T follicular helper cell (primary cell): ENCODE measurements at places on chromosomes 7 and 10.

DNA sequence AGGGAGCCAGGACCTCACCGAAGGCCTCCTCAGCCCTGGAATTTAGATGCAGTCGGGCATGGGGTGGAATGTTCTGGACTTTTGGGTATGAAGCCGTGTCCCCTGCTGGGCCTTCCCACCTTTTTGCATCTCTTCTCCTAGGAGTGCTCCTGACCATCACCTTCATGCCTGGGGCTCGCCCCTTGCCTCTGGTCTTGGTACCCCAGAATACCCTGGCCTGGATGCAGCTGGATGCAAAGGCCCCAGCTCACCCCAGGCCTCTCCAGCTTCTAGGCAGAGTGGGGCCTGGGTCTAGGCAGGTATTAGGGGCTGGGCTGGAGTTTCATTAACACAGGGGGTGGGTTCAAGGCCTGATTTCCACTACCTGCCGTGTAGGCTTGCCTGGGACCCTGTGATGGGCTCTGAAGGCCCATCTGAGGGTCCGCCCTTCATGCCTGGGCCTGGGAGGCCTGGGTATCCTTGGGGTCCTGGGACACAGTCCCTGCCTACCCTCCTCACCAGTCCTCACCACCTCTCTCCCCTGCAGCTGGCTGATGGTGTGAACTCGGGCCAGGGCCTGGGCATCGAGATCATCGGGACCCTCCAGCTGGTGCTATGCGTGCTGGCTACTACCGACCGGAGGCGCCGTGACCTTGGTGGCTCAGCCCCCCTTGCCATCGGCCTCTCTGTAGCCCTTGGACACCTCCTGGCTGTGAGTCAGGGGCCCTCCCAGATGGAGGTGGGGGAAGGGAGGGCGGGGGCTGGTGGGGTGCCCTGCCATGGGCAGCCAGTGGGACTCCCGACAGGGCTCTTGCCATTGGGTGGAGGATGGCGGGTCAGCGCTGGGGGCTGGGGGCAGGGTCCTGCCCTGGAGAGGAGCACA lies 10.1 kb downstream of the AQP1 start:
- DNase-seq: no peak

DNA sequence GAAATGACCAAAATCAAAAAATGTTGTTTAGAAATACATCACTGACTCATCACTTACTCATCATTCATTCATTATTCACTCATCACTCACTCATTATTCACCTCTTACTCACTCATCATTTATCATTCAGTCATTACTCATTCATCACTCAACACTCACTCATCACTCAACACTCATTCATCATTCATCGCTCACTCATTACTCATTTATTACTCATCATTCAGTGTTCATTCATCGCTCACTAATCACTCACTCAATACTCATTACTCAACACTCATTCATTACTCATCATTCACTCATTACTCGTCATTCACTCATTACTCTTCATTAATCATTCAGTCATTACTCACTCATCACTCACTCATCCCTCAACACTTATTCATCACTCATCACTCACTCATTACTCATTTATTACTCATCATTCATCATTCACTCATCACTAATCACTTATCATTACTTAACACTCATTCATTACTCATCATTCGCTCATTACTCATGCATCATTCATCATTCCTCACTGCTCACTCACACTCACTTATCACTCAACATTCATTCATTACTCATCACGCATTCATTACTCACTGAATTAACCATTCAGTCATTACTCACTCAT lies 238.5 kb downstream of the ADARB2 start:
- no peak for DNase-seq

GRCh38 chr10:106565546-106565945 lies 599.0 kb downstream of the SORCS1 start:
- no peak for DNase-seq

DNA sequence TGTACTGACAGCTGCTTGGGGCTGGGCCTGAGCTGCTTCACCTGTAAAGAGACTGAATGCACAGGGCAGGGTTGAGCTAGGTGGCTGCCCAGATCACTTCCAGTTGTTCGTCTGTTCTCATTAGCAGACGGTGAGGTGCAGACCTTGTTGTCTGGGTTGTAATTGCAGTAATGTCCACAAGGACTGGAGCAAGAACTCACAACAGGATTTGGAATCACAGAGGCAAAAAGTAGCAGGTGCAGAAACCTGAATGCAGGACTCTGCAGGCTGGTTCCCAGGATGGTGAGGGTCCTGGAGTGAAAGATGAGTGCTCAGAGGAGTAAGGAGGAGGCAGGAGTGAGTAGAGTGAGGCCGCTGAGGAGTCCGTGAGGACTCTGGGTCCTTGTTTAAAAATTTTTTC lies 9.2 kb downstream of the ZSCAN25 start:
- DNase-seq: no peak

DNA sequence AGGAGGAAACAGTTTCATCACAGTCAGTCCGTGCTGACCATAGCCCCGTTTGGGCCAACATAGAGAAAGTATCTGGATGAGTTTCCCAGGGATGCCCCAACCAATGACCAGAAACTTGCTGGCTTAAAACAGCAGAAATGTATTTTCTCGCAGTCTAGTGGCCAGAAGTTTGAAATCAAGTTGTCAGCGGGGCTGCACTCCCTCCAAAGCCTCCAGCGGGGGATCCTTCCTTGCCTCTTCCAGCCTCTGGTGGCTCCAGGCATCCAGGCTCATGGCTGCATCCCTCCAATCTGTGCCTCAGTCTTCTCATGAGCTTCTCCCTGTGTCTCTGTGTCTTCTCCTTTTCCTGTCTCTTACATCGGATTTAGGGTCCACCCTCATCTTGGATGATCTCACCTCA lies 89.6 kb upstream of the CTBP2 start:
- no peak for DNase-seq

GRCh38 chr7:112965506-112965905 lies 121.1 kb downstream of the GPR85 start:
- DNase-seq: no peak

- DNase-seq: no peak
Observed at GRCh38 chr7:96116173-96116572, 205.7 kb downstream of the SLC25A13 start.

- no peak for DNase-seq
Observed at GRCh38 chr7:17844514-17845196, 95.6 kb downstream of the SNX13 start.

GRCh38 chr7:37040330-37040729 lies 316.0 kb upstream of the AOAH start:
- DNase-seq: no peak
